Activated T-cell treated with anti-CD3 and anti-CD28 coated beads, Interleukin-2, amount 50 U/mL, for 1 hour (primary cell): ENCODE measurements at places on chromosomes 12 and 14.
A peak's percentile ranks its signal among the peaks of the same experiment; 100 is the strongest.

GRCh38 chr14:73783107-73783727 is 68.4 kb upstream of the PTGR2 start:
- DNase-seq, result no peak

GRCh38 chr12:47141459-47141858 is 61.7 kb upstream of the AMIGO2 start:
- no peak for DNase-seq

DNA sequence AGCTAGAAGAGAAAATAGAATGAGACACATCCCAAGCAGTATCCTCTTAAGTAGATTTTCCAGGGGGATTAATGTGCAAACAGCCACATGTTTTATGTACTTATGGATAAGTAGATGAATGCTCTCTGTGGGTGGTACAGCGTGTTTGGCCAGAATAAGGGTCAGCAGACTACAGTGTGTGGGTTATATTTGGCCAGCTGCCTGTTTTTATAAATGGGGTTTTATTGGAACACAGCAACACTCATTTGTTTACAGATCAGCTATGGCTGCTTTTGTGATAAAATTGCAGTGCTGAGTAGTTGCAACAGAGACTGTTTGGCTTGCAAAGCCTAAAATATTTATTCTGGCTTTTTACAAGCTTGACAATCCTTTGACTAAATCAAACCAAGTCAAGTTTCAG is 780.2 kb upstream of the SEL1L start:
- no peak for DNase-seq

DNA sequence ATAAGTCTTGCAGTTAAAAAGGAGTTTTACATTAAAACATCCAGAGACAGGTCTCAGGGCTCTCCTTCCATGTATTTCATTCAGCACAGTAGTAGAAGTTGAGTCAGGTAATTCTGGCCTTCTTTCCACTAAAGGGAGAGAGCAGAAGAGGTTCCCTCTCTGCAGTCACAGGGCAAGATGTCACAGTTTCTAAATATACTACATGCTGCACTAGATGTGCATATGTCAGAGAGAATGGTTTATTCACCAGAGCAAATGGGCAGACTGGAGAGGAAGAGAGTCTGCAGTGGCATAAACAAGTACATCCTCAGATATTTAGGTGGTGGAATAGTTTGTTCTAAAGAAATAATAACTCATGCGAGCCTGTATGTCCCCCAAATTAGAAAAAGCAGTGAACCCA is 132.0 kb downstream of the KICS2 start:
- no peak for DNase-seq

GRCh38 chr14:36585100-36585499 is 2.7 kb upstream of the NKX2-8 start:
- DNase-seq, result no peak

- DNase-seq, result no peak
Measured at GRCh38 chr12:94994312-94994711, 9.2 kb downstream of the NDUFA12 start.

GRCh38 chr14:102985665-102986064 is 63.2 kb downstream of the AMN start:
- DNase-seq, result no peak

- DNase-seq, result no peak
Measured at GRCh38 chr14:51630987-51631386, 20.7 kb upstream of the FRMD6 start.

- no peak for DNase-seq
Measured at GRCh38 chr12:46473634-46474329, 101.2 kb upstream of the SLC38A2 start.

DNA sequence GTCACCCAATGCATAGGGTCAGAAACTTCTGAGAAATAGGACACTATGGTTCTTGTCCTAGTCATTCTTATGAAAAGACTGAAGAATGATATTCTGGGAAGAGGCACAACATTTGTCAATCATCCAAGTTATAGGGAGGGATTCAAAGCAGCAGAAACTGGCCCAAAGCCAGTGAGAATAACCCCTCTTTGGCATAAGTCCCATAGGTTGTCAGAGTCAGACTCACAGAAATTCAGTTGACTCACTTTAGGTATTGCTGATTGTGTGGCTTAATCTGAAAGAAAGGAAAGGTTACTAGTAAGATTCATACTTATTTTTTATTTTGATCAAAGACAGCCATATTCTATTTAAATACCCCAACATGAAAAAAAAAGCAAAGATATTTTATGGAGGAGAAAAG is 151.0 kb downstream of the SRGAP1 start:
- no peak for DNase-seq

DNA sequence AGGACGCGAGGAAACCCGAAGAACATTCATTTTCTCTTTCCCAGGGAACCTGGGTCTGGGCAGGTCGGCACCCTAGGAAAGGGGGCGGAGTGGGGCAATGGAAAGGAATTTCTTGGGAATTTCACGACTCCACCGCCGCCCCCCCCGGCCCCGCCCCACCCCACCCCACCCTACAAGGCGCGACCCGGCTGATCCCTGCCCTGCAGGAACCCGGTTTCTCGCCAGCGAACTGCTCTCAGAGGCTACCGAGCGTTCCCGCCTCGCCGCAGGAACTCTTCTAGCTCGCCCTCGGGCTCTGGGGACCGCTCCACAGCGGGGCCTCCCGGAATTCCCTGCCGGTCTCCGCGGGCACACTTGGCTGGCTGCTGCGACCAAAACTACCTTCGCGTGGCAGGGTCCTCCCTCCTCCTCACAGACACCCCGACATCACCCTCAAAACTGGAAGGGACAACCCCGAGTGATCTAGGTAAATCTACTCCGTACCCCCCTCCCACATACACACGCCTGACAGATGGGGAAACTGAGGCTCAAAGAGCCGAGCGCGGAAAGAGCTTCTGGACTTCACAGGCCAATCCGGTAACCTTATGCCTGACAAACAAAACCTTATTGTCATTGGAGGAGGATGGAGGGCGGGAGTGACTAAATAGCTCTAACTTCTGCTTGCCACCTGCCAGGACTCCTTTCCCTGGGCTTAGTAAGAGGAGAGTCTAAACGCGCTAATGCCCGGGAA is 785 bp upstream of the ACTN1 start:
- peak; percentile 25 for DNase-seq

- DNase-seq, result peak; percentile 67
Measured at GRCh38 chr14:99946652-99947489, 118.4 kb upstream of the EVL start.

- no peak for DNase-seq
Measured at GRCh38 chr12:126873701-126874100, 1393.3 kb upstream of the TMEM132C start.

DNA sequence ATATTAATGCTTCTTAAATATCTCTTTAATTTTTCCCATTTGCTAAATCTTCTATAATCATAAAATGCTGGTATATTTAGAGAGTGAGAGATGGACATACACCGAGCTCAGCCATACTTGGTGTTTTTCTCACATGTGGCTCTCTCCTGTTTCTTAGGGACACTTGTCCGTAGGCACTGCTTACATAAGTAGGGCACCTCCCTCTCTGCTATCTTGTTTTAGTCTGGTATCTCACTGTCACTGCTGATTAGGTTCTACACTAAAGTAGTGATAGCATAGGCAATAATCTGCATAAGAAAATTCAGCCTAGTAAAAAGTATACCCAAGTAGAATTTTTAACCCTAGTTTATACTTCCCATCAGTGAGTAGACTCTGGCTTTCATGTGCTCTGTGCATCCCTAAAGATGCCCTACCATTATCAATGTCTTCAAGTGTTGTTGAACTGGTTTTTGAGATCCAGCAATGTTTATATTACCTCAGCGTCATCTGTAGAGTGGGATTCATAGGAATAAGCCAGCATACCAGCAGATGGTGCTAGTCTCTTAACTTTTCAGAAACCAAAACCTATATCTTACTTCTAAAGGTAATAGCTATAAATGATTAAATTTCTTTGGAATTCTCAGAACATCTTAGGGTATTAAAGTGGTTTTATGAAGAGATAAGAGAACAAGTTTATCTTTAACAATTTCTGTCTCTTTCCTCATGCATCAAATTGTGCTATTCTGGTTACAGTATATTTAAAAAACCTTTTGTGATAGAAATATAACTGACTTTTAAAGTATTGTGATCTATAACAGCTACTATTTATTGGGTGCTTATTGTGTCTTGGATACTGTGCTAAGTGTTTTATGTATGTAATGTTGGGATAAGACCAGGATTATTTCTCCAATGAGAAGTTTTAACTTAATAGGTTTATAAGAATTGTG is 32.9 kb downstream of the ARID2 start:
- no peak for DNase-seq

DNA sequence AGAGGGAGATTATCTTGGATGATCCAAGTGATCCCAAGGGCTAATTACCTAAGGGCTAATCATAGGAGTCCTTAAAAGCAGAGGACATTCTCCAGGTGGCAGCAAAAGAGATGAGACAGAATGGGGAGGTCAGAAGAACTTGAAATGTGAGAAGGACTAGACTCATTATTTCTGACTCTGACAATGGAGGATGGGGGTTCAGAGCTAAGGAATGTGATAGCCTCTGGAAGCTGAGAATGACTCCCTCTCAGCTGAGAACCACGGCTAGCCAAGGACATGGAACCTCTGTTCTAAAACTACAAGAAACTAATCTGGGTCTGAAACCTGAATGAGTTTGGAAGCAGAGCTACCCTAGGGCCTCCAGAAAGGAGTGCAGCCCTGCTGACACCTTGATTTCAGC is 35.6 kb upstream of the ANKS1B start:
- DNase-seq, result no peak

GRCh38 chr14:77598366-77599070 is 17.9 kb downstream of the SPTLC2 start:
- peak; percentile 26 for DNase-seq

DNA sequence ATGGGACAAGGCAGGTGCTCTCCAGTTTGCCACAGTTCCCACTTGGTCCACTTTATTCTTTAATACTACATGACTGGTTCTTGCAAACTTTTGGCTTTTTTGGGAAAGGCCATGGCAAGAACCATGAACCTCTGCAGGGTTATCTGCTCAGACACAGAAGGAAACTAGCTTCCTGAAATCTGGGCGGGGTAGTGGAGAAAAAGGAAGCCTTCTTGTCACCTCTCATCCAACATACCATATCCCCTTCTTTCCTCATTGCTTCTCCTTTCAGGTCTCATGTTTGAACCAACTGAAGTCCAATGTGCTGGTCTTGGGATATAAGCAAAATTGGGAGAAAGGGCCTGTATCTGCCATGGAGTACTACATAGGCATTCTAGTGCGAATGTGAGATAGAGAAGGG is 5.5 kb upstream of the KLHL33 start:
- no peak for DNase-seq
